Kidney (tissue), 22 donors: ENCODE measurements at places on chromosomes 2 and 18. TPM values are rescaled to one million over a fixed set of nuclear protein-coding genes. Genes with fewer than 3 reads are reported as not detected.

MAL gene
- total RNA-seq = 477 TPM

ACADL gene
- total RNA-seq = 21.1 TPM

PIKFYVE gene
- total RNA-seq = 31.5 TPM

OBSL1 gene
- 123 TPM for total RNA-seq

IL36G gene
- total RNA-seq = not detected

OSBPL1A gene
- 40.3 TPM for total RNA-seq

GAREM2 gene
- 3.2 TPM for total RNA-seq

SLC19A3 gene
- 4.4 TPM for total RNA-seq

TMEM163 gene
- total RNA-seq = 5.9 TPM

NOSTRIN gene
- total RNA-seq = 50.2 TPM

LRRC30 gene
- not detected for total RNA-seq

SEMA4F gene
- 10.8 TPM for total RNA-seq

RGPD6 gene
- total RNA-seq = 19.5 TPM

HRH4 gene
- not detected for total RNA-seq

UGT1A5 gene
- total RNA-seq = 2.1 TPM

TNS1 gene
- total RNA-seq = 471 TPM

DSC2 gene
- 19.8 TPM for total RNA-seq

RAX gene
- not detected for total RNA-seq

SLC40A1 gene
- total RNA-seq = 78.4 TPM

ANTXR1 gene
- 42.6 TPM for total RNA-seq

ECEL1 gene
- total RNA-seq = 6.7 TPM

DNA sequence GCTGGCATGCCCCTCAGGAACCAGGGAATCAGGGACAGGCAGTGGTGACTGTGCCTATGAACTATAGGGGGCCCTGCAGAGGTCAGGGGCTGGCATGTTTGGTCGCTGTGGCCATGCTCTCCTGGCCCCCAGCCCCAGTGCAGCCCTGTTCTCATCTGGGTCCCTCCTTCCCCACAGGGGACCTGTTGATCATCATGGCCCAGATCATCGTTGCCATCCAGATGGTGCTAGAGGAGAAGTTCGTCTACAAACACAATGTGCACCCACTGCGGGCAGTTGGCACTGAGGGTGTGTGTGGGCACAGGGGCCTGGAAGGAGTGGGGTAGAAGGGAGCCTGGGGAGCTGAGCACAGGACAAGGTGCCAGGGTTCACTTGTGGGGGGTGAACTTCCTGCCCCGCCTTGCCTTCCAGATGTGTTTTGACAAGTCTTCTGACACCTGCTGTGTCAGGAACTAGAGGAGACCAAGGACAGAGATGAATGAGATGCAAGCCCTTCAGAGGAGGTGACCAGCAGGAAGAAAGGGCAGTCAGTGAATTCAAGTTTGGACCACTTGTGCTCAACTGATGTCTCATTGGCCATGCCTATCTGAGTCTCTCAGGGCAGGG lies 9.6 kb upstream of the CENPA start:
- H3K4me1 ChIP-seq = peaks cover 16% of the 10 kb centered on the region
- peaks cover 35% of the 10 kb centered on the region for H3K36me3 ChIP-seq
- DNase-seq = no peak
- no peak overlapping the region for H3K4me3 ChIP-seq
- H3K27ac ChIP-seq = no peak overlapping the region
- no peaks in the 10 kb centered on the region for H3K27me3 ChIP-seq

DNA sequence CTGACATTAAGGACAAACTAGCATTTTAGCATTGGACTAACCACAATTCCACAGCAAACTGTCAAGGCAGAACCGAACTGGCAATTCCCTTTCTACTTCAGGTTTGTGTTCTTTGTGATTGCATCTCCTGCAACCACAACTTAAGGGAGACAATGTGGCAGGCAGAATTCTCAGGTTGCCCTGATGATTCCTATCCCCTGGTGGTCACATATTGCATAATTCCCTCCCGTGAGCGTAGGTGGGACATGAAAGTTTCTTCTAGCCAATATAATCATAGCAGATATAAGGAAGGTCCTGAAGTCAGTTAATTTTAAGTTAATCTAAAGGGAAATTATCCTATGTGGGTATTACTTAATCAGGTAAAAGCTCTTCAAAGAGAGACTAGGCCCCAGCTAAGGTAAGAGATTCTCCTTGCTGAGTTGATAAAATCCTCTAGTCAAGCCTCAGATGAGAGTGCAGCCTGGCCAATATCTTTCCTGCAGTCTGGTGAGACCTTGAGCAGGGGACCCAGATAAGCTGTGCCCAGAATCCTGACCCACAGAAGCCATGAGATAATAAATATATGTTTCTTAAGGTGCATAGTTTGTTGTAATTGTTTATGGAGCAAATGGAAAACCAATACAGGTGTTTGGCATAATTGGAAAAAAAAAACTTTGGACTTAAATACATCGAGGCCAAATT lies 45.9 kb upstream of the TNP1 start:
- H3K27ac ChIP-seq = no peak overlapping the region
- H3K27me3 ChIP-seq = no peaks in the 10 kb centered on the region
- no peaks in the 10 kb centered on the region for H3K36me3 ChIP-seq
- H3K4me1 ChIP-seq = no peaks in the 10 kb centered on the region
- DNase-seq = no peak
- H3K4me3 ChIP-seq = no peak overlapping the region

- DNase-seq = no peak
- H3K27me3 ChIP-seq = no peaks in the 10 kb centered on the region
- no peak overlapping the region for H3K4me3 ChIP-seq
- no peak overlapping the region for H3K27ac ChIP-seq
- H3K36me3 ChIP-seq = no peaks in the 10 kb centered on the region
- no peaks in the 10 kb centered on the region for H3K4me1 ChIP-seq
Observed at GRCh38 chr2:72108121-72108520, 39.5 kb downstream of the CYP26B1 start.

DNA sequence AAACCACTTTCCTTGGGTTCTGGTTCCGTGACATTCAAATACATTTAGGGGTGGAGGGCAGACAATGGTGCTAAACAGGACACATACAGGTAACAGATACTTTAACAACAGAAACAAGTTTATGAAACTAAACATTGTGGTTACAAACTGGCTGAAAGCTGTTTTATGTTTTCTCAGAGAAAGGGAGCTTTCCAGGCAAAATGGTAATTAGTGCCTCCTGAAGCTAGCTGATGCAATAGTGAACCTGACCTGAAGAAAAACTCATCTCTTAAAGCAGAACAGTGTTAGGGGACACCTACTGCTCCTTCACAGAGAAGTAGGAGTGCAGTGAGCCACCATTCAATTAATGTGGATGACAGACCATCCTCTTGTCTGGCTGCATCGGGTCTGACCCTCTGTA lies 138.9 kb downstream of the CCDC148 start:
- no peaks in the 10 kb centered on the region for H3K36me3 ChIP-seq
- H3K4me3 ChIP-seq = no peak overlapping the region
- no peaks in the 10 kb centered on the region for H3K4me1 ChIP-seq
- H3K27ac ChIP-seq = no peak overlapping the region
- no peaks in the 10 kb centered on the region for H3K27me3 ChIP-seq

- H3K27me3 ChIP-seq = no peaks in the 10 kb centered on the region
- H3K27ac ChIP-seq = no peak overlapping the region
- no peak overlapping the region for H3K4me3 ChIP-seq
- DNase-seq = no peak
- no peaks in the 10 kb centered on the region for H3K4me1 ChIP-seq
Observed at GRCh38 chr2:41626936-41627335, 420.9 kb upstream of the PKDCC start.

GRCh38 chr18:63315131-63315662 lies 4.4 kb downstream of the BCL2 start:
- H3K4me1 ChIP-seq = peaks cover 16% of the 10 kb centered on the region
- no peak for DNase-seq
- H3K36me3 ChIP-seq = no peaks in the 10 kb centered on the region
- H3K27me3 ChIP-seq = no peaks in the 10 kb centered on the region

- H3K36me3 ChIP-seq = no peaks in the 10 kb centered on the region
- H3K4me3 ChIP-seq = no peak overlapping the region
- H3K4me1 ChIP-seq = no peaks in the 10 kb centered on the region
- DNase-seq = no peak
- no peaks in the 10 kb centered on the region for H3K27me3 ChIP-seq
Observed at GRCh38 chr2:187586011-187586641, 31.9 kb upstream of the TFPI start.

GRCh38 chr2:96753661-96754282 lies 6.9 kb upstream of the CNNM4 start:
- no peak overlapping the region for H3K4me3 ChIP-seq
- no peaks in the 10 kb centered on the region for H3K36me3 ChIP-seq
- no peak overlapping the region for H3K27ac ChIP-seq
- no peaks in the 10 kb centered on the region for H3K27me3 ChIP-seq
- DNase-seq = no peak

- H3K27ac ChIP-seq = no peak overlapping the region
- H3K4me3 ChIP-seq = no peak overlapping the region
- no peaks in the 10 kb centered on the region for H3K27me3 ChIP-seq
- H3K36me3 ChIP-seq = no peaks in the 10 kb centered on the region
- H3K4me1 ChIP-seq = no peaks in the 10 kb centered on the region
- no peak for DNase-seq
Observed at GRCh38 chr2:122055521-122055931, 300.1 kb downstream of the TSN start.

GRCh38 chr2:128302011-128302743 lies 16.5 kb downstream of the HS6ST1 start:
- H3K36me3 ChIP-seq = peaks cover 3% of the 10 kb centered on the region
- H3K4me1 ChIP-seq = peaks cover 15% of the 10 kb centered on the region
- no peaks in the 10 kb centered on the region for H3K27me3 ChIP-seq
- no peak overlapping the region for H3K4me3 ChIP-seq

DNA sequence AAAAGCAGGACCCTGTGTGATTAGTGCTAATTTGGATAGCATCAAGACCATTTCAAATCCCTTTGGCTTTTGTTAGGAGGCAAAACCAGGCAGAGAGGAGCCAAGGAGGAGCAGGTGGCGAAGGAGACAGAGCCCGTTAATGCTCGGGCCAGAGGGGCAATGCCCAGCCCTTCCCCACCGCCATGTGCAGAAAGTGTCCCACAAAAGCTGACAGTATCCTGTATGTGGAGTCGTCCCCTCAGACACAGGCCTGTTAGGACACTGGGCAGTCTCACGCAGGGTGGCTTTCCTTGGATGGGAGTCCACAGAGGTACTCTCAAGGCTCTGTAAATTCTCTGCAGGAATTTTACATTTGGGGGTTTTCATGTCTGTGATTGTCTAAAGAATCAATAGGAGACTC lies 44.8 kb upstream of the TFCP2L1 start:
- H3K27ac ChIP-seq = no peak overlapping the region
- no peak overlapping the region for H3K4me3 ChIP-seq

- no peaks in the 10 kb centered on the region for H3K27me3 ChIP-seq
- no peak overlapping the region for H3K27ac ChIP-seq
- DNase-seq = no peak
- H3K4me1 ChIP-seq = no peaks in the 10 kb centered on the region
- H3K36me3 ChIP-seq = no peaks in the 10 kb centered on the region
- no peak overlapping the region for H3K4me3 ChIP-seq
Observed at GRCh38 chr2:119671752-119672151, 7.2 kb upstream of the TMEM177 start.

GRCh38 chr2:162524849-162525248 lies 180.9 kb downstream of the GCA start:
- H3K27ac ChIP-seq = no peak overlapping the region
- DNase-seq = no peak
- no peaks in the 10 kb centered on the region for H3K27me3 ChIP-seq
- no peak overlapping the region for H3K4me3 ChIP-seq

DNA sequence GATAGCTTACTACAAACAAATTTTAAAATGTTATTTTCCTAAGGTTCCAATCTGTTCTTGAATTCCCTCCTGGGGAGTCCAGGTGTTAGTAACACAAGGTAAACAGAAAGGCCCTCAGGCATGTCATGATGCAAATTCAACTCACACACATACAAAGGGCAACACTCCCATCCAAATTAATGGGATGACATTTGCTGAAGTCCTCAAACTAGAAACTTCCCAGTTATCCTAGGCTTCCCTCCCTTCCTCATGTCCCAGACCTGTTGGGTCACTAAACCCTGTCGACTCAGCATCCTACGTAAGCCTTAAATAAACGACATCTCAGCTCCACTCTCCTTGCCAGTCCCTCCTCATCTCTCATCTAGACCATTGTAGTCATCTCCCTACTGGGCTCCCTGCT lies 85.1 kb downstream of the GREB1L start:
- DNase-seq = no peak
- no peak overlapping the region for H3K4me3 ChIP-seq
- H3K4me1 ChIP-seq = no peaks in the 10 kb centered on the region

GRCh38 chr2:80117401-80117800 lies 187.2 kb downstream of the LRRTM1 start:
- H3K27ac ChIP-seq = no peak overlapping the region
- H3K36me3 ChIP-seq = no peaks in the 10 kb centered on the region
- H3K4me1 ChIP-seq = no peaks in the 10 kb centered on the region
- H3K27me3 ChIP-seq = no peaks in the 10 kb centered on the region

- no peaks in the 10 kb centered on the region for H3K36me3 ChIP-seq
- no peak overlapping the region for H3K27ac ChIP-seq
- no peaks in the 10 kb centered on the region for H3K27me3 ChIP-seq
- no peak for DNase-seq
Observed at GRCh38 chr2:24914713-24915112, 5.3 kb downstream of the ADCY3 start.

GRCh38 chr2:166375736-166376487 lies at the start of gene SCN9A:
Gene SCN9A, minus strand, starts transcription at chr2:166375944. Its CDS starts 64,188 bp downstream, at chr2:166311756.
- H3K4me1 ChIP-seq = peaks cover 4% of the 10 kb centered on the region
- no peaks in the 10 kb centered on the region for H3K36me3 ChIP-seq
- peak within 1 kb of the TSS; percentile 81 for H3K4me3 ChIP-seq
- no peak within 1 kb of the TSS for H3K27ac ChIP-seq

GRCh38 chr2:173869244-173870229 lies 95.6 kb downstream of the SP3 start:
- H3K36me3 ChIP-seq = no peaks in the 10 kb centered on the region
- no peaks in the 10 kb centered on the region for H3K4me1 ChIP-seq
- no peak overlapping the region for H3K27ac ChIP-seq
- H3K27me3 ChIP-seq = no peaks in the 10 kb centered on the region
- no peak for DNase-seq
